Posterior cingulate gyrus (tissue), 11 donors: ENCODE measurements at places on chromosomes 12 and 14.

DNA sequence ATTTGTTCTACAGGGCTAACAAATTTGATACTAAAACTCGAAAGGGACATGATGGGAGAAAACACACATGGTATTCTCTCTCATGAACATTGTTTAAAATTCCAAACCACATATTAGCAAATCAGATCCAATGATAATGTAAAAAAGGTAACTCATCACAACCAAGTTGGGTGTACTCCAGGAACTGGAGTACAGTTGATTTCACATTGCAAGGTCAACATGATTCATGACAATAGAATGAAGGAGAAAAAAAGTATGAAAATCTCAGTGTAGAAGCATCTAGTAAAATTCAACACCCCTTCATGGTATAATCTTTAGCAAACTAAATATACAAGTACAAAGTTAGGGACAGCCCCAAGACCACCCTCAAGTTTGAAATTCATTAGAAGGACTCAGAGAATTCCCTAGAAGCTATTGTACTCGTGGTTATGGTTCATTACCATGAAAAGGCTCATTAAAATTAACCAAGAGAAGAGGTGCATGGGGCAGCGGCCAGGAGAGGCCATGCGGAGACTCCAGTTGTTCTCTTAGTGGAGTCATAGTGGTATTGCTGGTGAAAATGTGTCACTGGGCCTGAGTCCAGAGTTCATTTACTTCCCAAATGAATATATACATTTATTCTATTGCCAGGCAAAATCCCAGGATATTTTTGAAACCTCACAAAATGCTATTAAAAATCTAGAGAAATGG, 3.1 kb upstream of the CDCA4 start:
- DNase-seq = no peak

GRCh38 chr14:101084436-101084826, 180.9 kb upstream of the RTL1 start:
- DNase-seq = no peak

GRCh38 chr12:46983393-46983793, 96.0 kb upstream of the PCED1B start:
- DNase-seq = no peak

- no peak for DNase-seq
These were observed 66.5 kb upstream of the KTN1 start for GRCh38 chr14:55513491-55513890.

DNA sequence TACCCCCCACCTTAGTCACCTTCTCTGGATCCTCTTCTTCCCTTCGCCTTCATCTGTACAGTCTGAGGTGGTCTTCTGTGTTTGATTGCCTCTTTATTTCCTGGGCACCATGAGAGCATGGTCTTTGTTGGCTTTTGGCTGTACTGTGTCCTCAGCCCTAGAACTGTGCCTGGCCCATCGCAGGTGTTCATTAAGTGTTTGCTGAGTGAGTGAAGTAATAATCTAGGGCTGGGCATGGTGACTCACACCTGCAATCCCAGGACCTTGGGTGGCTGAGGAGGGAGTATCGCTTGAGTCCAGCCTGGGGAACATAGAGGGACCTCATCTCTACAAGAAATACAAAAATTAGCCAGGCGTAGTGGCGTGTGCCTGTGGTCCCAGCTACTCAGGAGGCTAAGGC, 13.9 kb downstream of the ALDH2 start:
- DNase-seq = no peak

DNA sequence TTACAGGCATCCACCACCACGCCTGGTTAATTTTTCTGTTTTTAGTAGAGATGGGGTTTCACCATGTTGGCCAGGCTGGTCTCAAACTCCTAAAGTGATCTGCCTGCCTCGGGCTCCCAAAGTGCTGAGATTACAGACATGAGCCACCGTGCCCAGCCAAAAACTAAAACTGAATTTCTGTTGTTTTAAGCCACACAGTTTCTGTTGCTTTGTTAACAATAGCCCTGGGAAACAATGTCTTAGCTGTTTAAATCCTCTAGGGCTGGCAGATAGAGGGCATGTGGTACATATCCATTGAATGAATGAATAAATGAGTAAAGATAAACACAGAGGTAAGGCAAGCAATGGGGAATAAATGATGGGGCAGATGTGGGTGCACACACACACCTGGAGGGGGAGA, 8.0 kb upstream of the EIF5 start:
- no peak for DNase-seq

- no peak for DNase-seq
These were observed 137.2 kb upstream of the PLEKHA5 start for GRCh38 chr12:18992336-18992735.

GRCh38 chr12:50380761-50381325, 15.6 kb downstream of the FAM186A start:
- DNase-seq = no peak

DNA sequence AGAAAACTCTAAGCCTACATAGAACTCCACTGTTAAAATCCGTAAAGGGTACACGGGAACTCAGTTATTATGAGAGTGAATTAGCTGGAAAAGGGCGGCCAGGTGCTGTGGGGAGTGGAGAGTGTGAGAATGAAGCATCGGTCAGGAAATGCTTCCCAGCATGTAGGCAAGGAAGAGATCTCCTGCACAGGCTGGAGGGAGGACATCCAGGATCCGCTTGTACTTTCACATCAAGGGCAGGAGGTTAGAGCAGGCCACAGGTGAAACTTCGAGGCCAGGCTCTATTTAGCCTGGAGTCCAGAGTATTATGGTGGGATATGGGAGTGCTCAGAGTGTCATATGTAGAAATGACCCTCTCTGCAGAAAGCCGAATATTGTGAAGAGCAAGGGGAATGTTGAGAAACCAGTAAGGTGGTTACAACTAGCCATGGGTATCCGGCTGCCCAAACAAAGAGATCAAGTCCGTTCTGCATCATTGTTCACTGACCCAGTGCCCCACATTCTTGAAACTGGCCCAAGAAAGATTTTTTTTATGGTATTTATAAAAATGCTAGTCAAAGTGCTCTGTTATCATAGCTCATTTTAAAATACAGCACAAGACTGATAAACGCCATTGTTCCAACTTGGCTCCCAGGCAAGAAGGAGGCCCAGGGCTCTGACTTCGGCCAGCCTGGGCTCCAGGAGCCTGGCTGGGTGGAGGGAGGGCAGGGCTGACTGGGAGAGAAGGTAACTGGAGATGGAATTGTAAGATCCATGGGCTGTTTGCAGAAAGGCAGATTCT, 79.4 kb upstream of the HIF1A start:
- DNase-seq = no peak

- DNase-seq = no peak
These were observed 10.2 kb downstream of the SPRYD3 start for GRCh38 chr12:53068811-53069585.

- no peak for DNase-seq
These were observed 249.9 kb downstream of the AEBP2 start for GRCh38 chr12:19689226-19689625.
